Activated CD4-positive, alpha-beta T cell treated with anti-CD3 and anti-CD28 coated beads, Interleukin-2, amount 50 U/mL, for 16 hours (primary cell): ENCODE measurements at places on chromosomes 12 and 14.

DNA sequence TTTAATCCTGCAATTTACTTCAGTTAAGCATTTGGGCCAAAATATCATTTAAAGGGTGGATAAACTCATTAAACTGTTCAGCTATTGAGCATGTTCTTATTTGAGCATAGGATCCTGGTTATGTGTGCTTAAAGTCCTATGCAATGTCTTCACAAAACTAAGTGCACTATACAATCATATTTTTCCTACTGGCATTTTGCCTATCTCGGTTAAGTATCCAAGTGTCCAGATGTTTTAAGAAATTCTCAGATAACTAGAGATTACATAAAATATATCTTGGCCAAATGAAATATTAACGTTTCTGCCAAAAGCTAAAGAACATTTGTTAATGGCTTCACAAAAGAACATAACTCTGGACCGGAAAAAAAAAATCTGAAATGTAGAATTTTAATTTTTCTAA, 250.8 kb upstream of the LRFN5 start:
- DNase-seq, result no peak

DNA sequence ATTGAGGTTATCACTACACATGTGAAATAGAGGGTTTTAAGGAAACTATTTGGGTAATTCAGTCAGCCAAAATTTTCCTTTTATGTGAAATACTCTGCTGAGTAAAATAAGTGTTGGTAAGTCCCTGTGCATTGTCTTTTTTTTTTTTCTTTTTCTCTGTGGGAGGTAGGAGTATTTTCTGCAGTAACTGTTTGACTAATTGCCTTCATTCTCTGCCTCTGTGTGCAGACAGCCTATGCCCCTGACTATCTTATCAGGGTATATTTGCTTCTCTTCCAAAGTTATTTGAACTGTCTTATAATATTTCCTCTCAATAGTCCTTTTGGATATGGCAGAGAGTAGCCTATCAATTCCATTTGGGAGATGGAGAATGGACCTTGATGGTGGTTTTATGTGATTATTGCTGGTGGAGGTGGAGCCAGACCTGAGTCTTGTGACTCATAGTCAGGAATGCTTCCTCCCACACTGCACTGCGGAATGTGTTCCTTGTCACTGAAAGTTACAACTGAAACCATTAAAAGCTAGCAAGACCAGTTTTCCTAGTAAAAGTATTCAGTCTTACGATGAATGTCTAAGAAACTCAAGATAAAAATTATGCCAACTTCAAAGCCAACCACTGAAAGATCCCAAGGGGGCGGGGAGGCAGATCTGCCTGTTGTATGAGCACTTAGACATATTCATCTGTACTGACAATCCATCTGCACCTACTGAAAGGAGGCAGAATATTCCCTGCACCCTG, 40.9 kb upstream of the STXBP6 start:
- DNase-seq, result no peak

- DNase-seq, result no peak
Measured at GRCh38 chr12:11565752-11566151, 83.7 kb upstream of the ETV6 start.

DNA sequence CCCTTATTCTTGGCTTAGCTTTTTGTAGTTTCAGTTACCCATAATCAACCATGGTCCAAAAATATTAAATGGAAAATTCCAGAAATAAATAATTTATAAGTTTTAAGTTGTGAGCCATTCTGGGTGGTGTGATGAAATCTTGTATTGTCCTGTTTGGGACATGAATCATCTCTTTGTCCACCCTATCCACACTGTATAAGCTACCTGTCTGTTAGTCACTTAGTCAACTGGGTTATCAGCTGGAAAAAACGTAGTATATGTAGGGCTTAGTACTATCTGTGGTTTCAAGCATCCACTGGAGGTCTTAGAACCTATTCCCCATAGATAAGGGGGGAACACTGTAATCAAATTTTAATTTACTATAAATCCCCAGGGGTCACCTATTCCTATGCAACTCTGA, 52.7 kb downstream of the NKX2-1 start:
- no peak for DNase-seq
